Activated CD4-positive, alpha-beta T cell treated with anti-CD3 and anti-CD28 coated beads, Interleukin-2, amount 10 ng/mL, durations not matched to agents 24 days and 14 days (primary cell): ENCODE measurements at places on chromosomes 16 and 17. TPM values are rescaled to one million over a fixed set of nuclear protein-coding genes. Genes with fewer than 3 reads are reported as not detected.

DNA sequence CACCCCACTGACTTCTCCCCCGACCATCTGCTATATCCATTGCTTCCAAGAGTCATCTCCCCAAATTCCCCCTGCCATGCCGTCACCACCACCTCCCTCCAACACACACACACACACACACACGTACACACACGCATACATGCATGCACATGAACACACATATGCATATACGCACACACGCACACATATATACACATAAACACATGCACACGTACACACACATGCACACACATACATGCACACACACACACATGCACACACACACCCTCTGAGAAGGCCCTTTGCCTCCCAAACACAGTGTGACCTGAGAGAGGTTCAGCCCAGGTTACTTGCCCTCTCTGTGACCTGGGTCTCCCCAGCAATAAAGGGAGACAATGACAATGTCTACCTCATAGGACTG is 95.1 kb downstream of the ZNF423 start:
- no peak for DNase-seq

The HCFC1R1 gene
- 29.4 TPM in 2 replicates for total RNA-seq

DNA sequence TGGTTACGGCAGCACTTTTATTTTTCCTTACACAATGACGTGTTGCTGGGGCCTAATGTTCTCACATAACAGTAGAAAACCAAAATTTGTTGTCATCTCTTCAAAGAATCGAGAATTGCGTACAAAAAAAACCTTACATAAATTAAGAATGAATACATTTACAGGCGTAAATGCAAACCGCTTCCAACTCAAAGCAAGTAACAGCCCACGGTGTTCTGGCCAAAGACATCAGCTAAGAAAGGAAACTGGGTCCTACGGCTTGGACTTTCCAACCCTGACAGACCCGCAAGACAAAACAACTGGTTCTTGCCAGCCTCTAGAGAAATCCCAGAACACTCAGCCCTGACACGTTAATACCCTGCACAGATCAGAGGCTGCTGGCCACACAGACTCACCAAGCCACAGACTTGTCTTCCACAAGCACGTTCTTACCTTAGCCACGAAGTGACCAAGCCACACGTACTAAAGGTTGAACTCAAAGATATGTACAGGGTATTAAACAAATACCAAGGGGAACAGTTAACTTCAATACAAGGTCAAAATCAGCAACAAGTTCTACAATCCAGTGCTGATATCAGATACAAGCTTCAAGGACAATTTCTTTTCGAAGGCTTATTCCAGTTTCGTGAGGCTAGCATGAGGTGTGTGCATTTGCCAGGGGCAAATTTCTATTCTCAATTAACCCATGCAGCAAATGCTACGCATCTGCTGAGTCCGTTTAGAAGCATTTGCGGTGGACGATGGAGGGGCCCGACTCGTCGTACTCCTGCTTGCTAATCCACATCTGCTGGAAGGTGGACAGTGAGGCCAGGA is 2.4 kb downstream of the ACTG1 start:
- no peak for DNase-seq

The PLA2G10 gene
- not detected in 2 replicates for total RNA-seq

The MPP2 gene
- total RNA-seq: 0.83 and 1.3 TPM in 2 replicates

GRCh38 chr17:6408276-6408675 is 26.6 kb downstream of the AIPL1 start:
- no peak for DNase-seq

- peak; percentile 73 for DNase-seq
Measured at GRCh38 chr16:85309656-85310587, 197.7 kb upstream of the CIBAR2 start.

The CTRB2 gene
- not detected in 2 replicates for total RNA-seq

DNA sequence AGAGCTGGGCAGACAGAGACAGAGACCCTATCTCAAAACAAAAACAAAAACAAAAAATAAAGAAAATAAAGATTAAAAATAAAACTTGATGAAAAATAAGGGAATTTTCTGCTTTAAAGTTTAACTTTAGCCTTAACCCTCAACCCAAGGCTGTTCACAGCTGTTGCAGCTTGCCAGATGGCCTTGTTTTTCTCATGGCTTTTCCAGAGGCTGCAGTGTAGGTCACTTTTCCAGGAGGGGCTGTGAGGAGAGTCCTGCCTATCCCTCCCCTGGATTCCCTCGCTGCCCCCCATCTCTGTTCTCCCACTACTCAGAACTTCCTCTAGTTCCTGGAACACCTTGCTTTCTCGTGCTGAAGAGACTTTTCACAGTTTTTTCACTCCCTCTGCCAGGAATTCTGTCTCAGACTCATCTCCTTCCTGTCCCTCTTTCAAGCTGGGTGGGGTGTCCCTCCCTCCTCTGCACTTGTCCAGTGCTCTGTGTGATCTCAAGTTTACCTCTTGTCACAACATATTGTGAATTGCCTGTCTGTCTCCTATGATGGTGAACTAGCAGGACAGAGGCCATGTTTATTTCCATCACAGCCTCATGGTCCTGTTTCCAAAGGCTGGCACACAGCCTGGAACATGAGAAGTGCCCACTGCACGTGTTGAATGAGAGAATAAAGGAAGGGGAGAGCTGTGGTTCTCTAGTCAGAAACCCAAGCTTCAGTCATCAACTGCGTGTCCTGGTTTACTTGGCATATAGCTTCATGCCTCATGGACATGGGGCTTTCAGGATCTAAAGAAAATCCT is 69.9 kb upstream of the MSI2 start:
- DNase-seq: no peak

DNA sequence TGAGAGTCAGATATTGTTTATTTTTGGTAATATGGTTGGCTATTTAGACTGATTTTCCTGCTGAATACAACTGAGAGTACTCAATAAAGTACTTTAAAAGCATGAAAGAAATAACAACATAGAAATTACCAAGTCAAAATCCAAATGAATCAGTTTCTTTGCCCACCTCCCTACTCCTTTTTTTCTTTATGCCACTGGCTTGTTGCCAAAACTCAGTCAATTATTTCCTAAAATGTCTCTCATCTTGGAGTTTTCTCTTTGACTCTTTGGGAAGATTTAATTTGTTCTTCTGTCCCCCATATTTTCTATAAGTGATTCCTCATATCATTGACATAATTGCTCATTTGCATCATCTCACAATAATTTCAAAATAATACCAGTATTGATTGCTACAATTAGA is 2.6 kb upstream of the OMG start:
- no peak for DNase-seq
